Stimulated activated CD4-positive, alpha-beta T cell treated with anti-CD3 and anti-CD28 coated beads, Interleukin-2, amount 100 ng/mL, for 24 hours (primary cell): ENCODE measurements at places on chromosomes 3 and 15.

DNA sequence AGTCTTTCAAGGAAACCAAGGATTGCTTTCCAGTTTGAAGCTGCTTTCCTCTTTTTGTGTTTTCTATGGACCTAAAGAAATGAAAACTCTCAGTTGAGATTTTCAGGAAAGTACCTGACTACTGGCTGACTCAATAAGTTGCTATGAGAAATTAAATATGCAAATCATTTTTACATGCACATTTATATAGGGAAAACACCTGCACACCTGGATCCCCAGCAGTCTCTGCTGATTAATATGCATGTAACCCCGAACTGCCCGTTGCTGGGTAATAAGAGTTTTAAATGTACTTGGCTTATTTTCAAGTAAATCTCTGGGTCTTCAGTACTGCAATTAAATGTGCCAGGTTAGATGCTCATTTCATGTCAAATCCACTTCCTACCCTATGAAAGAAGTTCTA is 77.2 kb downstream of the KBTBD8 start:
- DNase-seq, result no peak

- no peak for DNase-seq
Observed at GRCh38 chr15:43966646-43967045, 139.8 kb downstream of the WDR76 start.

GRCh38 chr3:178437236-178437635 is 99.0 kb upstream of the KCNMB2 start:
- no peak for DNase-seq

DNA sequence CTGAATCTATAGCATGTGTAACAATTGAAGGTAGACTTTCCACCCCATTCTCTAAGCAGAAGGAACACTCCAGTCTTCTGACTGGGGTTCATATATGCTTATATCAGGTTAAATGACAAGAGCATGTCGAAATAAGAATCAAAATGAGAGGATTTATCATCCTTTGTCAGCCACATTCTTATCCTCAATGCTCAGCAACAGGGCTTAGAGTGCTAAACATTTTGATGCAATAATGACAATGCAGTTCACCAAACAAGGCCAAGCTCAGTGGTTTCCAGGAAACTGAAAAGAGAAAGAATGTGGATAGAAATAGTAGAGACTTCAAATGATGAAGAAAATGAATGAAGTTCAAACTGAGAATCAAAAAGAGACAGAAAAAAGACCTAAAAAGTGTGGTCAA is 78.0 kb downstream of the FSIP1 start:
- no peak for DNase-seq

GRCh38 chr15:58731756-58732535 is 17.6 kb downstream of the ADAM10 start:
- no peak for DNase-seq

DNA sequence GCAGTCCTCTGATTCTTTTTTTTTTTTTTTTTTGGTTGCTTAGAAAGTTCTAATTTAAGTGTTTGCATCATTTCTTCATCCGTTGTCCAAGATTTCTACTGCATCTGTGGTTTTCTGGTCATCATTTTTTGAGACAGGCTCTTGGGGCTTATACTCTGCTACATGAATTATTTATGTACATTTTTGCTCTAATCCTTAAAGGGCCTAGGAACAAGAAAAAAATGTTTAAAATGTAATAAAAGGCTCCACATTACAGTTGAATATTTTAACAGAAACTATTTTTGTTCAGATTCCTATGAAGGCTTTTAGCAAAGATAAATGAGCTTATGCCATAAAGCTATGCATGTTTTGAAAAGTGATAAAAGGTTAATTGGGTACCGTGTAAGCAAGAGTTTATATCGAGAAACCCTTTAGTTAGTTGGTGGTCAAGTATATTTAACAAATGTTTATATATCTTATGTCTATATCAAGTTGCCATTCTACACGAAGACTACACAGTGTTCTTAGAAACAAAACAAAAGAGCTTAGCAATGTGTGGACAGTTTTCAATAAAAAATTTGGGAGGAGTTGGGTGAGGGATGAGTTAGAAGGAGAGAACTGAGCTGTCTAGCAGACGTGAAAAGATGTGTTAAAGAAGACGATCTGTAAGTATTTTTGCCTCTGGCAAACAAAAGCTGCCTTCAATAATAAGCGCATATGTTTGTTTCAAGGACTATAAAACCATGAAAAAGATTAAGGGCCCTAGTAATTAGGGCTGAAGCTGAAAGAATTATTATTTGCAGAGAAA is 563.6 kb upstream of the NAALADL2 start:
- no peak for DNase-seq

DNA sequence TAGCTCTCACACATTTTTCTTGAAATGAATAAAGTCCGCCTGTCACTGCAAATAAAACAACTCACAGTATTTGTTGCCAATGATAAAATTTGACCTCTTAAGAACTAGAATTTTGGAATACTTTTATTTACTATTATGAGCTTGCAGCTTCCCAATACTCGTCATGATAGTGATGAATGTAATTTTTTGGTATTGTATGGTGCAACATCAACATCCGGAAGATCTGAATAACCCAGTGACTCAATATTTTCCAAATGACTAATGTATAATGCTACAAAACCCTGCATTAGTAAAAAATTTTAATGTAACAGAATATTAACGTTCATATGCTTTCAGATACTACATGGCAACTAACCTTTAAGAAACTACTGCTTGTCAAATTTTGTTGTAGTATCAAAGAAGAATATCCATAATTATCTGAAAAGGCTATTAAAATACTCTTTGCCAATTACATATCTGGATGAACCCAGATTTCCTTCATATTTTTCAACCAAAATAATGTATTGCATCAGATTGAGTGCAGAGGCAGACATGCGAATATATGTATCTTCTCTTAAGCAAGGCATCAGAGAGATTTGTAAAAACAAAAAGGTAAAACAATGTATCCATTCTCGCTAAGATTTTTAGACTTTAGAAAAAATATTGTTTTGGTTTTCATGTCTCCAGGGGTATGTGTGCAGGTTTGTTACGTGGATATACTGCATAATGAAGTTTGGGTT is 95.3 kb downstream of the IGF2BP2 start:
- no peak for DNase-seq

DNA sequence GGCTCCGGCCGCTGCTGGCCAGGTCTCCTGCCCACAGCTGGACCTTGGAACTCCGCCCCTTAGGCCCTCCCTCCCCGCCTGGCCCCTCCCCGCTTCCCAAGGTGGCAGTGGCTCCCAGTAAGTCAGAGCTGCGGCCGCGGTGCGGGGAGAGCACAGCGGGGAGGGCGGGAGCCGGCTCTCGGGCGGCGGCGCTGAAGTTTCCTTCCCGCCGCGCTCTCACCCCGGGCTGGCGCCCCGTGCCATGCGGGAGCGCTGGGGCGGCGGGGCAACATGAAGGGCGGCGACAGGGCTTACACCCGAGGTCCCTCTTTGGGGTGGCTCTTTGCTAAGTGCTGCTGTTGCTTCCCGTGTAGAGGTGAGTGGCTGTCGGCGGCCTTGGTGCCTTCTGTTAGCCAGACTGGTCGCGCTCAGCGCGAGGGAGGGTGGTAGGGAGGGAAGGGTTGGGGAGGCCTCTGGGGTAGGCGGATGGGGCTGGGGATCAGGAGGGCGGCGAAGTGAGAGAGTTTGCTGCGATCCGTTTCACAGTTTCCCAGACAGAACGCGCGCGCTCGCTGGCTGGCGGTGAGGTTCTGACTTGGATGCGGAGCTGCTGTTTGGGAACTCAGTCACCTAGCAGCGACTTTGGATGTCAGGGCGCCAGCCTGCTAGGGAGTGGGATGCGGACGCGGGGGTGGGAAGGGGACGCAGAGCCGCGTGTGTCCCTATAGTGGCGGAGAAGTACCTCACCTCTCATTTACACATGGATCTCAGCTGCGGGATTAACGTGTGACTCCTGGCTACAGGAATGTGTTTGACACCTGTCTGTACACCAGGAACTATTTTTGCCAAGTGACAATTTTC is 145.5 kb upstream of the UMPS start:
- peak; percentile 50 for DNase-seq

DNA sequence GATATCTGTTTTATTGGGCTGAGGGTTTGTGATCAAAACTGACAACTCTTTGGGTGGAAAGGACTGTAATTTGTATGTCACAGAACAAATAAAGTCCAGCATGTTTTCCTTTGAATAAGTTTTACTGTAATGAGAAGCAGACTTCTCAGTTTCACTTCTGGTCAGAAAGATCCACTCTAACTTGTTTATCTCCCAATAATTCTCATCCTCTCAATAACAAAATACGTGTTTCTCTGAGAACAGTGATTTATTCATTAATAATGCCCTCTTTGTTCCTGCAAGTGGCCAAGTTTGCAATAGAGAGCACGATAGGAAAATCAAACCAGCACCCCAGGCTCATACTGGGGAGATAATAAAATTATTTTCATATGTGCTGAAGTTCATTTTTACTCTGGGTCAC is 190.6 kb downstream of the CNTN3 start:
- no peak for DNase-seq
